ENCODE measurements at places on chromosomes 6 and 20.

DNA sequence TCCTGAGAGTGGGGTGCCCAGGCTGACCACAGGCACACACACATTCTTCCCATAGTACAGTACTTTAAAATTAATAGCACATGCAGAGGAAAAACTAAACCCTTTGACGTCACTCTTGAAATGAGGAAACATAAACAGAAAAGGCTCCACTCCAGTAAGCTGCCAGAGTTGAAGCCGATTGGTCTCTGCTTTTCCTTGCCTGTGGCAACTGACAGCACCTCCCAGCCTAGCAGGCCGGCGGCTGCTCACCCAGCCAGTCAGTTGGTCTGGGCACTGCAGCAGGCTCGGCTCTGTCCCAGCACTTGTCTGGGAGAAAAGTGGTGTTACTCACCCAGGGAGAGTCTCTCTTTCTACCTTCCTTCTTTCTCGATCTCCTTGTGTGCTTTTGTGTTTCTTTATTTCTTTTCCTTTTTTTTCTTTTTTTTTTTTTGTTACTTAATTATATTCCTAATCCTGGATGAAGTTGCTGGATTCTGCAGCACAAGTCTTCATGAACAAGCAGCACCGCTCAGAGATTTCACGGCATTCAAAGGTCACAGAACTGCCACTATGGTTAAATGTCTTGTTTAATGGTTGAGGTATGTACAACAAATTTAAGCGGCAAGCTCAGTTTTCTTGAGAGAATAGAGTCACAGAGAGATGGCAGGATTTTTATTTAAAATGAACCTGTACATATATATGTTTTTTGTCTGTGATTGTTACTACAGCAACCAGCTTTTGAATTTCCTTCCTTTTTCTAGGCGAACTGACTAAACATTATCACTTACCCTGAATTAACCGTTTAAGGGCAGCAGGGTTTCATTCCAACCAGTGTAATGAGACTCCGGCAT is at the start of gene PDE7B:
Gene PDE7B (plus strand): TSS at position 260 of the 830 bp plus-strand sequence.
- peak; percentile 27 for DNase-seq

GRCh38 chr20:58978351-58979190 is 2.5 kb upstream of the NELFCD start:
- DNase-seq, result no peak

- no peak for DNase-seq
These were observed 19.9 kb upstream of the MEP1A start for GRCh38 chr6:46773201-46773855.

DNA sequence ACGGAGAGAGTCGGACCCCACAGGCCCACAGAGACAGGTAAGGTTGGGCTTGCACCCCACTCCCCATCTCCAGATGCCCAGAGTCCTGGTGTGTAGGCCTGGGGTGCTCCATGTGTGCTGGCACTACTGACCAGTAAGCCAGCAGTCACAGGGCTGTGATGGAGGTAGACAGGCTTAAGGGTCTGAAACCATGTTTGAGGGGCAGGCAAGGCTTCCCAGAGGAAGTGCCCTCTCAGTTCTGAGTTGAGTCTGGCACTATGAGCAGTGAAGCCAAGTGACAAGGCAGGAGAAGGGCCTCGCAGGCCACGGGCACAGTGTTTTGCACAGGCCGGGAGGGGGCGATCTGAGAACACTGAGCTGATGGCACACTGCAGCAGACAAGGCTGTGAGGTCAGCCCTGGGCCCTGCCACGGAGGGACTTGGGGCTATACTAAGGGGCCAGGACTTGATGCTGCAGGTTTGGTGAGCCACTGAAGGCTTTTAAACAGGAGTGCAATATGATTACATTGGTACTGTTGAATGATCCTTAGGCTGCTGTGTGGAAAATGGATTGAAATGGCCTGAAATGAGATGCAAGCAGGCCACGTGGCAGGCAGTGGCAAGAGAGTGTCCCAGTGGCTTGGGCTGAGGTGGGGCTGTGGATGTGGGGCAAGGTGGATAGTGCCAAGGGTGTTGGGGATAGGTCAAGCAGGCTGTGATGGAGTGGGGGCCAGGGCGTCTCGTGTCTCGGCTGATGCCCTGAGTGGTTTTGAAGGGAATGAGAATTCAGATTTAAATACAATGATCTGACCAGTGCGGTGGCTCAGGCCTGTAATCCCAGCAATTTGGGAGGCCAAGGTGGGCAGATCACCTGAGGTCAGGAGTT is 20.3 kb downstream of the TTBK1 start:
- peak; percentile 85 for DNase-seq

- no peak for DNase-seq
These were observed 5.9 kb downstream of the IP6K3 start for GRCh38 chr6:33740794-33741193.

- DNase-seq, result no peak
These were observed 49.9 kb upstream of the BMP5 start for GRCh38 chr6:55925292-55925691.

GRCh38 chr6:116764961-116765841 is at the start of gene FAM162B:
FAM162B (minus strand) TSS chr6:116765719; CDS start chr6:116765576, 143 bp downstream.
- DNase-seq, result no peak

DNA sequence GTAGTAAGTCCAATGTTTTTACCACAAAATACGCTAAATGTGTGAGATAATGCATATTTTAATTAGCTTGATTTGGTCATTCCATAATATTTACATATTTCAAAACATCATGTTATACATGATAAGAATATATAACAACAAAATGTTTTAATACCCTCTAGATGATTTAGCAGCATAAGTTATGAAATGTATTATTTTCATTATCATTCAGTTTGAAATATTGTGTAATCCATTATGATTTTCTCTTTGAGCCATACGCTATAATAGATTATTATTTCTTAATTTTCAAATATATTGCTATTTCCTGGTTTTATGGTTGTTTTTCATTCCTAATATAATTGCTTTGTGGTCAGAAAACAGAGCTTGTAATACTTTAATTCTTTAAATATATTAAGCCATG is 163.3 kb upstream of the KCNQ5 start:
- DNase-seq, result no peak

GRCh38 chr20:43537921-43538877 is 20.6 kb upstream of the SGK2 start:
- peak; percentile 60 for DNase-seq

DNA sequence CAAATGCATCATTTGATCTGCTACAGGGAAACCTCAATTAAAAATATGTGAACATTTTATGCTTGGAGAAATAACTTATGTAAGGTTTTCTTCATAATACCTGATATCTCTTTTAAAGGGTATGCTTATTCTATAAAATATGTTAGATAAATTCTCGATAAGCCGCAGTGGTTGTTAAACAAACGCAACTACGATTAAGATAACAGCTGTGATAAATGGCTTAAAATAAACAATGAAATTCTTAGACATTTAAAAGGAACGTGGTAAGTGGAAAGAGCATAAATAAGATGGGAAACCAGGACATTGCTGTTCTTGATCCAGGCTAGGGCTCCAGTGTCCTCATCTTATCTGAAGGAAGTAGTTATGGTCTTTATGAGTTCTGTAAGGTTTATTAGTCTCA is 415.9 kb downstream of the CD83 start:
- DNase-seq, result no peak

GRCh38 chr6:21931641-21932335 is 338.2 kb downstream of the SOX4 start:
- DNase-seq, result no peak

- DNase-seq, result no peak
These were observed 108.5 kb downstream of the SYCP2 start for GRCh38 chr20:59824711-59825562.

- no peak for DNase-seq
These were observed 42.9 kb downstream of the HUS1B start for GRCh38 chr6:613981-614380.

- no peak for DNase-seq
These were observed 20.3 kb upstream of the SLA2 start for GRCh38 chr20:36666181-36666740.

GRCh38 chr6:145756170-145756662 is 20.9 kb upstream of the EPM2A start:
- no peak for DNase-seq

GRCh38 chr6:40804905-40805304 is 217.7 kb upstream of the LRFN2 start:
- no peak for DNase-seq

GRCh38 chr6:31965700-31966099 is 6.2 kb downstream of the DXO start:
- no peak for DNase-seq

GRCh38 chr6:146851837-146852236 is 253.1 kb downstream of the ADGB start:
- DNase-seq, result no peak

- DNase-seq, result no peak
These were observed 90.5 kb upstream of the PRSS16 start for GRCh38 chr6:27156874-27157458.

DNA sequence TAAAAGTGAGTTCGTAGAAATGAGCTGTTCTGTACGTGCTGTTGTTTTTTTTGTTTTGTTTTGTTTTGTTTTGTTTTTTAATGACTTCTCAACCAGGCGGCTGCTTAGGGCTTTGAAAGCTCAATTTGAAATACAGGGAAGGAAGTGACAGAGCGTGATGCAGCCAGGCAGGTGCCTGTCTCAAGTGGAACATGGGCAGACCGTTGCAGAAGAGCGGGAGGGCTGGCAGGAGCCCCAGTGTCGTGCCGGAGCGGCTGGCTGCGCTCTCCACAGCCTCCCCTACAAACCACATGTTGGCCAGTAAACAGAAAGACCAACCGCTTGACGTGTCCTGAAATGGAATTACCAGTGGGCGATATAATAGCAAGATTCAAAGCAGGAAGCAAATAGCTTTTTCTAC is 164.9 kb upstream of the RREB1 start:
- no peak for DNase-seq

DNA sequence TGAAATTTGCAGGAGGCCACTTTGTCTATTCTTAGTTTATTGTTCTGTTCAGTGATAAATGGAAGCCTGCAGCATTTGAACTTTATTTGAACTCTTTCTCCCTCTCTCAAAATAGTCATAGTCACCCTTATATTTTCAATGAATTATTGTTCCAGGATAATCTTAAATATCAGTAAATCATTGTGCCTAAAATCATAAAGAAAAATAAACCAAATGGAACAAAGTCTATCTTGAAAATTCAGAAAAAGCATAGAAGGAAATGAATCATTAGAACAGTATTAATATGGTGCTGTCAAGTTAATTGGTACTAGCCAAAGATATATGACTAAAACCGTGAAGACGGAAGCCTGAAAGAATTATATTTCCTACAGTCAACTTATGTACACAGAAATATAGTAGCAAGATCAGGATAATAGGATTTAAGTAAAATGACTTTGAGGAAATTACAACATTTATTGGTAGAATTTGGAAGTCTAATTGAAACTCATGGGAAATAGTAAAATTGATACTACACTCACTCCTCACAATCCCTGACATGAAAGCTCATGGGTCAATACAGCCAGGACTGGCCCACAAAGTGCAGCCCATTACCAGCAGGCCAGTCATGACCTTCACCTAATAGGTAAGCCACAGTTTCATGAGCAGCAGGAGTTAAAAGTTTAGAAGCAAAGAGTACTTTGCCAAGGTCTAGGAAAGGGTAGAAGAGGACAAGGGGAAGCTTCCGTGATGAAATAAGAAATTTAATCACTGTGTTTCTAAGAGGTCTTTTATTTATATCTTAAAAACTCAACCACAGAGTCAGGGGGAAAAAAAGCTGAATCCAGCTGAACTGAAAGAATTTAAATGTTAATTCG is 119.9 kb upstream of the ENPP5 start:
- no peak for DNase-seq
